Kidney capillary endothelial cell (primary cell): ENCODE measurements at places on chromosomes 5 and 9.

- DNase-seq, result no peak
These were observed 92.7 kb upstream of the SAP30L start for GRCh38 chr5:154352960-154353548.

GRCh38 chr9:113738496-113738892 is 137.6 kb upstream of the ZNF618 start:
- no peak for DNase-seq

DNA sequence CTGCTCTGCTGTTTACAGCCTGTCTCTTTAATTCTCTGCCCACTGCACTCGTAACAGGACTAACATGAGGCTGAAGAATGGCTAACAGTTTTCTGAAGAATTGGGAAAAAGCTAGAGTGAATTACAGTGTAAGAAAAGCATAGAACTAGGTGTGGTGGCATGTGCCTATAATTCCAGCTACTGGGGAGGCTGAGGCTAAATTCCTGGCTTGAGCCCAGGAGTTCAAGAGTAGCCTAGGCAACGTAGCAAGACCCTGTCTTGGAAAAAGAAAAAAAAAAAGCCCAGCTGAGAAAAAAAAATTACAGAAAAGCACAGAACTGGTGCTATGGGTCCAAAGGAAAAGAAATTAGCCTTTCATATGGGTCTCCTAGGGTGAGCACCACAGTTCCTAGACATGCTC is 13.9 kb upstream of the UHRF2 start:
- no peak for DNase-seq

- DNase-seq, result peak; percentile 28
These were observed 204.4 kb downstream of the EFNA5 start for GRCh38 chr5:107466233-107466769.

DNA sequence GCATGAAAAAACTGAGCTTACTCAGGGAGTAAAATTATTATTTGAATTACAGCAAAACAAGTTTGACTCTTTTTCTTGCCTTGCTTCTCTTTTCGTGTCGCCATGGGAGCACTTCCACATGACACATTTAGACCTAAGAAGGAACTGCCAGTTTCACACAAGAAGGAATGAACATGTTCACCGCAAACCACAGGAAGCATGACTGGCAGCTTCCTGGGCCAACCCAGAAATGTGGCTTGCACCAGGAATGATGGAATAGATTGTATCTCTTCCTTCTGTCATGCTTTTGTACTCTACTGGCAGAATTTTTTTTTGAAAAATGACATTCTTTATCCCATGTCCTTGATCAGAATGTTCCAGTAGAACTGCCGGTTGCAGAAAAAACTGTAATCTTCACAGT is 32.9 kb upstream of the MAN2A1 start:
- DNase-seq, result peak; percentile 71

- DNase-seq, result no peak
These were observed 136.4 kb downstream of the ZSWIM6 start for GRCh38 chr5:61468483-61468865.

DNA sequence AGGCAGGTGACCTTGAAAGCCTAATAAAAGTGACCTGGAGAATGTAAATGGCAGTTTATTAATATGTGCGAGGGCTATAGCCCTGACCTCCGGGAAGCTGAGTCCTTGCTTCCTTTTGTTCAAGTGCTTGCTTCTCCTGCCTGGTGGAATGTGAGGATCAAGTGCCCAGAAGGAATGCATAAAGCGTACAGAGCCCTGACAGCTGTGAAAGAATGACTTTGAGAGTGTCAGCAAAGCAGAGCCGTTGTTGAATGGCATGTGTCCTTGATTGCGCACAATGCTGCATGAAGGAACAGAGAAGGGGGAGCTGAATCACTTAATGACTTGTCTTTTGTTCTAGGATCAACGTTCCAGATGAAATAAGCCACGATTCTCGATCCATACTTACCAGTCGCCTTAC is 133.0 kb downstream of the SLF1 start:
- DNase-seq, result no peak

DNA sequence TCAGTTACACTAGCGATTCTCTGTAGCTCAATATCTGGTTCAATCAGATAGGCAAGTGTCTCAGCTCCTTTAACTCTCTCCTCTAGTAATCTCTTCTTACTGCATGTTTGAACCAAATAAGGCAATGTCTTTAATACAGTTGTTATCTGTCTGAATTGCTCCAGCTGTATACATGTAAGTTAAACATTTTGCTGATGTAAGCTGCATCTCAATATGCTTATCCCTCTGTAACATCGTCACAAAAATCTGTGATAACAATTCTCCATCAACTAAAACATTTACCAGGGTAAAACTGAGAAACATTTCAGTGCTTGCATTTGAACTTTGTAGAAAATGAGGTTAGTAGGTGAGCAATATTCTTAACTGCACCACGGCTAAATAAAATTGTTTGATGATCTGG is 29.6 kb upstream of the IGFBPL1 start:
- DNase-seq, result no peak

GRCh38 chr9:91298311-91298710 is 63.4 kb downstream of the AUH start:
- DNase-seq, result no peak

DNA sequence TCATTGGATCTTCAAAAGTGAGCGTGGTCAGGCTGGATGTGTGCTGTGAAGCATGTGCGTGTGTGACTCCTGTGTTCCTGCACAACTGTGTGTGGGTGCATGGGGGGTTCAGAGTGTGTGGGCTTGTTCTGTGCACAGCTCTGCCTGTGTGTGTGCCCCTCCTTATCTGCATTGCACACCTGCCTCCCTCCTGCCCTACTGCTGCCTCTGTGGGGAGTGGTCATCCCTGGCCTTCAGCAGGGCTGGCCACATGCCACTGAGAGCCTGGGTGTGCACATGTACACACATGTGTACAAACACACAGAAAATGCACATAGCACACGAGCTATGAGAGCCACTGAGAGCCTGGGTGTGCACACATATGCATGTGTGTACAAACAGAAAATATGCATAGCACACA is 92.1 kb downstream of the CACNA1B start:
- DNase-seq, result no peak

GRCh38 chr5:165579911-165580310 is 2074.5 kb downstream of the MAT2B start:
- DNase-seq, result no peak

- peak; percentile 66 for DNase-seq
These were observed 232.1 kb downstream of the SH3GL2 start for GRCh38 chr9:17810728-17811571.

DNA sequence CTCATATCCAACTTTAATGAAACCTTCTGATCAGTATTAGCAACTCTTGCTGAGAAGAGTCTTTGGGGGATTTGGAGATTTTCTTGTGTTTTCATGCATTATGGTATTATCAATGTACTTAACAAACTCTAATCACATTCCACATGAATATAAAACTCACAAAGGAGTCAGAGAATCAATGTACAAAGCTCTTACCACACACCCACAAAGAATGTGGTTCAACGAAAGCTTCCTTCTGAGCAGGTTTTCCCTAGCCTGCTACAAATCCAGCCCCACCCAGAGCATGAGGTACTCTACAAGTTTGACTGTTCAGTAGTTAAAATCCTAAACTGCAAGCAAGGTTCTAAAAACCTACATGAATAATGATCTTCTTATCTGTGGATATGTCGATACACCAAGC is 210.1 kb downstream of the TARS1 start:
- DNase-seq, result no peak

- peak; percentile 55 for DNase-seq
These were observed 7.3 kb downstream of the PCDH1 start for GRCh38 chr5:141870871-141871270.

DNA sequence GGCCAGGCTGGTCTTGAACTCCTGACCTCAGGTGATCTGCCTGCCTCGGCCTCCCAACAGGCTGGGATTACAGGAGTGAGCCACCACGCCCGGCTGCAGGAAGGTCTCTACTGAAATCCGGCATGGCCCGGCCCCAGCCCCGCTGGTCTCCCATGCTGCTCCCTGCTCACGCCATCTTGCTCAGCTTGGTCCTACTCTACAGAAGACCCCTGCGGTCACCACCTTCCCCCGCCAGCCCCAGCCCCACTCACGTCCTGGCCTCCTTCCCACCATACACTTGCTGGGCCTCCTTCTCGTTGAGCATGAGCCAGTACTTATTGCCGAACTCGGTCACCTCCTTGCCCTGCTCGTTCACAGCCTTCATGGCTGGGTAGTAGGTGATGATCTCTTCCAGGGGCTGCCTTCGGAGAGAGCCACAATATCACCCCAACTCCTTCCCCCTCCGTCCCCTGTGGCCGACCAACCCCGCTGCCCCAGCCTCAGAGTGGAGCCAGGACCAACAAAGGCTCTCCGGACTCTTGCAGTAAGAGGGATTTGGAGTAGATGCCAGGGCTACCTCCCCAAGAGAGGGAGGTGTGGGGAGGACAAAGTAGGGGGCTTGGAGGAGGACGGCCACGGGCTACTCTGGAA is 4.0 kb downstream of the PTGES2 start:
- no peak for DNase-seq

- DNase-seq, result no peak
These were observed 2.9 kb downstream of the ALDH1A1 start for GRCh38 chr9:72949918-72950325.

DNA sequence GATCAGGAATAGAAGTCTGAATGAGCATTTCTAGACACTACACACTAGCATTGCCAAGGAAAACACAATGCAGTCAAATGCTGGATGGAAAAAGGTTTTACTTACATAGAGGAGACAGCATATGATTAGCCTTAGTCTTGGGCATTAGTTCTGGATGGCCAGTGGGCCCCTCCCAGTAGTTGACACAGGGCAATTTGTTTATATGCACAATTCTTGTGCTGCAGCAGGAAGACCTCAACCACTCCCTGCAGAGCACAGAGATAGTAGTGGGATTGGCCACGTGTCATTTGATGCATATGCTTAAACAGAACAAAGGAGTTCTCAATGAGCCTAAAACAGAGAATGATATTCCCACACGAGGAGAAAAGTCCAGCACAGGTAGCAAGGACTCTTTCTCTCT is 1496.2 kb upstream of the CDH6 start:
- DNase-seq, result no peak

DNA sequence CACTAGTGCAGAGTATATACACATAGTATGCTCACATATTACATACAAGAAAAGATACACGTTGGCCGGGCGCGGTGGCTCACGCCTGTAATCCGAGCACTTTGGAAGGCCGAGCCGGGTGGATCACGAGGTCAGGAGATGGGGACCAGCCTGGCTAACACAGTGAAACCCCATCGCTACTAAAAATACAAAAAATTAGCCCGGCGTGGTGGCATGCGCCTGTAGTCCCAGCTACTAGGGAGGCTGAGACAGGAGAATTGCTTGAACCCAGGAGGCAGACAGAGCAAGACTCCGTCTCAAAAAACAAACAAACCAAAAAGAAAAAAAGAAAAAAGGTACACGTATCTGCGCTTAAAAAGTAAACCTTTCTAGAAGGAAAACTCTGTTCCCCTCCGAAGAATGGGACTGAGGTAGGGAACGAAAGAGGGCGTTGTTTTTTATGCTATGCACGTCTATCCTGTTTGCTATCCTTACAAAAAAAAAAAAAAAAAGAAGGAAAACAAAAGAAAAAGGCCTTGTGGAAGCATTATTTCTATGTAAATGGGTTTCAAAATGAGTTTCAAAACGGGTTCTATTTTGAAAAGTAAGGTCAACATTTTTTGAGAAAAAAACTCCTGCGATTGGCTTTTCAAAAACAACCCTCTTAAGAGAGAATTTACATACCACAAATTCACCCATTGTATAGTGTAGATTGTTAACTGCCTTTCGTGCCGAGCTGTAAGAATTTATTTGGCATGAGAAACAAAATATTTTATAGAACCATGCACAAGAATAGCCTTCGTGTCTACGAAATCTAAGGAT is 1.2 kb downstream of the AK3 start:
- DNase-seq, result no peak

DNA sequence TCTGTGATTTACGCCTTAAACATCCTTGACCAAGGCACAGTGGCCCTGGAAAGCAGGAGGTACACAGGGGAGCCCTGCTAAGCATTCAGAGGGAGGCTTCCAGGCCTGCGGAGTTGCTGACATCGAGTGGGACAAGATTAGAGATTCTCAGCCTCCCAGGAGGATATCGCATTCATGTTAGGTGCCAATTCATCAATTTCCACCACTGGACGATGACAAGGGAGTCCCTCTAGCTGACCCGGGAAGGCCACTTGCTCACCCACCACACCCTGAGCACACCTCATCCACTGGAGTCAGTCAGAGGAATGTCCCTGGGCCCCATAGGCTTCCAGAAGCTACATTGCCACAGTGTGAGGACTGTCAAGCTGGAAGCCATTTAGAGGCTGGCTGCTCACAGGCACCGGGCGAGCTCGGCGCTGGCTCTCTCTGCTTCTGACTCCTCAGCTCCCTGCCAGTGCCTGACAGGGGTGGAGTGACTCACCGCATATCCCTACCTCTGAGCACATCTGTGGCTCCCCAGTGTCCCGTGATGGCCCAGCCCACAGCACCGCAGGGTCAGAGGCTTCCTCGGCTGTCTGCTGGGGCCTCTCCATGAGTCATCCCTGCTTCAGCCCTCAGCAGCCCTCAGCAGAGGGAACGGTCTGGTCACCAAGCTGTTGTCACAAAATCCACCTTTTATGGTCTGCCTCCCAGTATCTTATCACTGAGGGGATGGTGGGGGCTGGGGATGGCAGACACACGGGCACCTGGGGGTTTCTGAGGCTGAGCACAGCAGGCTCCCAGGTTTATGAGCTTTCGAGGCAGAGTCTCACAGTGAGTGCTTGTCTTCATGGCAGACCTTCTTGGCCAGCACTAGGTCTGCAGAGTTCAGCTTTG is 117.5 kb downstream of the ZNF608 start:
- DNase-seq, result no peak

DNA sequence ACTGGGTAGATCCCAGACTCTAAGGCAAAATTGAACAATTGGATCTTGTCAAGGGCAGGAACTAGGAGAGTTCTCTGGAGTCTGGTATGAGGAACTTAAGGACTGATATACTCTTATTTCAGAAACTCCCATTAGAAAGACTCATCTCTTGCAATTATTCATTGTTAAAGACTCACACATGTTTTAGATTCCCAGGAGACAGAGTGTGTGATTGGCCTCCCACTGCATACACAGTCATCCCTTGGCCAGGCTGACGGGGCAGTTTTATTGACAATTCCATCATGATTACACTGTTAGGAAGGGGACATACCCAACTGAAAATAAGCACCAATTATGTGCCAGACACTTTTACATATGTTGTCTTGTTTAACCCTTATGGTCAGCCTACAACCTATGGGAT is 347.2 kb downstream of the DMAC1 start:
- no peak for DNase-seq

GRCh38 chr5:80042330-80042729 is 7.2 kb downstream of the THBS4 start:
- no peak for DNase-seq

- no peak for DNase-seq
These were observed 439.0 kb upstream of the PTGER4 start for GRCh38 chr5:40240671-40241070.
